ENCODE measurements at places on chromosomes 1 and 21.

GRCh38 chr21:42040411-42041180, 30.4 kb upstream of the ZBTB21 start:
- no peaks in the 10 kb centered on the region for H3K27me3 ChIP-seq
- no peak overlapping the region for H3K4me3 ChIP-seq
- DNase-seq = no peak
- no peaks in the 10 kb centered on the region for H3K36me3 ChIP-seq

DNA sequence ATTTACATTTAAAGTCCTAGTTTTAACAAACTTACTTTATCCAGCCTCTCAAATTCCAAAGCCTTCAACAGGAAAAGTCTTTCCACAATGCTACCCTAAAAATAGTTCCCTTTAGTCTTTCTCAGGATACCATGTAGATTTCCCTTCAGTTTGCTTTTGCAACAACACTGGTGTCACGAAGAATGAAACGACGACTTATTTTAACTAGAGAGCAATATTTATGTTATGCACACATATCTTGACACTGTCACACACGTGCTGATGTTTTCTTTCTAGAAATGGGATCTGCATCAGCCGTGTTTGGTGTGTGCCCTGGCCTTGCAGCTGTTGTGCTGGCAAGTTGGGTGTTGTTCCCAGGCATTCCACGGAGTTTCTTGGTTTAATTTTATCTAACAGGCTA, 75.5 kb downstream of the SIPA1L2 start:
- H3K4me3 ChIP-seq = no peak overlapping the region
- no peak for DNase-seq
- no peaks in the 10 kb centered on the region for H3K36me3 ChIP-seq

- no peaks in the 10 kb centered on the region for H3K27me3 ChIP-seq
- no peaks in the 10 kb centered on the region for H3K4me1 ChIP-seq
- H3K36me3 ChIP-seq = no peaks in the 10 kb centered on the region
- no peak for DNase-seq
Observed at GRCh38 chr1:71956613-71957285, 325.6 kb downstream of the NEGR1 start.

DNA sequence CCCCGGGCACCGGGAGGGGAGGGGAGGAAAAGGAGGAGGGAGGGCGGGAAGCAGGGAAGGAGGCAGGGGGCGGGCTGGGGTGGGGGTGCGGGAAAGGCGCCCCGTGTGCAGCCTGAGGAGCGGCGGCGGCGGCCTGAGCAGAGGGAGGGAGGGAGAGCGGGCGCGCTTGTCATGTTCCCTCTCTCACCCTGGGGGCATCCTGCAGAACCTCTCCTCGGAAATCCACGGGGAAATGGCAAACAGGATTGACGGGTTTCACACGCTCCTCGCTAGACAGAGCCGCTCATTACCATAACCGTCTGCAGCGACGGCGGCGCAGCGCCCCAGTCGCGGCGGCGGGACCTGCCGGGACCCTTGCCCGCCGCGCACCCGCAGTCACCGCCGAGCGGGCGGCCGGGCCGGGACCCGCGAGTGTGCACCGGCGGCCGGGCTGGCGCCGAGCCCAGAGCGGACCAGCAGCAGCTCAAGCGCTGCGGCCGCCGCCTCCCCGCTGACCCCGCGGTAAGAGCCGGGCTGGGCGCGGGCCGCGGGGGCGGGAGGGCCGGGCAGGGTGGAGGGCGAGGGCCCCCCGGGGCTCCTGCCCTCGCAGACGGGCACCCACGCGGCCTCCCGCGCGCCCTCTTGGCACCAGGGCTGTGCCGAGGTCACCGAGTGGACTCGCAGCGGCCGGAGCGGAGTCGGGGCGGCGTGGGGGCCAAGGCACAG, at the start of gene SERTAD4:
TSS of gene SERTAD4 (plus strand) at position 286 of the 705 bp plus-strand sequence. CDS start 5,165 bp downstream, outside the sequence.
- no peak for DNase-seq
- peaks cover 46% of the 10 kb centered on the region for H3K27me3 ChIP-seq
- peak within 1 kb of the TSS; percentile 57 for H3K27ac ChIP-seq
- H3K4me1 ChIP-seq = peaks cover 6% of the 10 kb centered on the region
- peak within 1 kb of the TSS; percentile 58 for H3K4me3 ChIP-seq

GRCh38 chr1:200427744-200428143, 17.9 kb upstream of the ZNF281 start:
- peaks cover 2% of the 10 kb centered on the region for H3K27me3 ChIP-seq
- H3K4me3 ChIP-seq = no peak overlapping the region
- H3K36me3 ChIP-seq = peaks cover 2% of the 10 kb centered on the region
- peaks cover 18% of the 10 kb centered on the region for H3K4me1 ChIP-seq
- H3K27ac ChIP-seq = peak overlapping the region; percentile 5
- no peak for DNase-seq

Measured in activated T-helper 1 cell treated with anti-CD3 and anti-CD28 coated beads, Interleukin-12 subunit alpha, Interleukin-12 subunit beta, Interleukin-2, Interleukin-4 antibody, amounts not matched to agents 30 ng/mL and 10 ng/mL and 1 ng/mL, durations not matched to agents 14 hours and 24 hours and 36 hours (primary cell).